ENCODE measurements at places on chromosomes 2 and 18.

DNA sequence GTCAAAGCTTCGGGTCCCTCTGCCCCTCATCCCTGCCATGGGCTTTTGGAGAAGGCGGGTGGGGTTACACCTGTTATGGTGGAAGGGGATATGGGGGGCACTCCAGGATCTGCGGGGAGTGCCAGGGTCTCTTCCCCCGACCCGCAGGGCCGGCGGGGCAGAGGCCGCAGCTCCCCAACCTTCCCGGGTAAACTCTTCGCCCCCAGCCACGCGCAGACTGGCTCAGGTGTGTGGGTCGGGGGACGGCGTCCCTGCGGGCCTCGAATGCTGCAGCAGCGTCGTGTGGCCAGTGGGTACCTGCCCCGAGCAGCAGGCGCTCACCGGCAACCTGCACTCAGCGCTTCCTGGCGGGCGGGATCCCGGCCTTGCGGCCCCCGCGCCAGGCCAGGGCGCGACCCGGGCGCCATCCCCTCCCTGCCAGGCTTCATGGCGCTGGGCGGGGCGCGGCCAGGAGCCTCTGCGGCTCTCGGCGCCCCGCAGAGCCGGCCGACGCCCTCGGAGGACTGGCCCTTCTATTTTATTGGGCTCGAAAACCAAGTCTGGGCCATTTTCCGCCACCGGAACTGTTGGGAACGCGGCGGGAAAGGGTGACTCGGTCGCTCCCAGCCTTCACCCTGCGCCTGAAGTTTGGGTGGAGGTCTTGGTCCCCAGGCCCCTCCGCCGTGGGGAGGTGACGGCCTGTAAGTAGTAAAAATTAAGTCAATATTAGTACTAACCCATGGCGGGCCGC is 4.5 kb downstream of the GBX2 start:
- no peak for DNase-seq

GRCh38 chr2:85908506-85908905 is 19.7 kb upstream of the ST3GAL5 start:
- no peak for DNase-seq

DNA sequence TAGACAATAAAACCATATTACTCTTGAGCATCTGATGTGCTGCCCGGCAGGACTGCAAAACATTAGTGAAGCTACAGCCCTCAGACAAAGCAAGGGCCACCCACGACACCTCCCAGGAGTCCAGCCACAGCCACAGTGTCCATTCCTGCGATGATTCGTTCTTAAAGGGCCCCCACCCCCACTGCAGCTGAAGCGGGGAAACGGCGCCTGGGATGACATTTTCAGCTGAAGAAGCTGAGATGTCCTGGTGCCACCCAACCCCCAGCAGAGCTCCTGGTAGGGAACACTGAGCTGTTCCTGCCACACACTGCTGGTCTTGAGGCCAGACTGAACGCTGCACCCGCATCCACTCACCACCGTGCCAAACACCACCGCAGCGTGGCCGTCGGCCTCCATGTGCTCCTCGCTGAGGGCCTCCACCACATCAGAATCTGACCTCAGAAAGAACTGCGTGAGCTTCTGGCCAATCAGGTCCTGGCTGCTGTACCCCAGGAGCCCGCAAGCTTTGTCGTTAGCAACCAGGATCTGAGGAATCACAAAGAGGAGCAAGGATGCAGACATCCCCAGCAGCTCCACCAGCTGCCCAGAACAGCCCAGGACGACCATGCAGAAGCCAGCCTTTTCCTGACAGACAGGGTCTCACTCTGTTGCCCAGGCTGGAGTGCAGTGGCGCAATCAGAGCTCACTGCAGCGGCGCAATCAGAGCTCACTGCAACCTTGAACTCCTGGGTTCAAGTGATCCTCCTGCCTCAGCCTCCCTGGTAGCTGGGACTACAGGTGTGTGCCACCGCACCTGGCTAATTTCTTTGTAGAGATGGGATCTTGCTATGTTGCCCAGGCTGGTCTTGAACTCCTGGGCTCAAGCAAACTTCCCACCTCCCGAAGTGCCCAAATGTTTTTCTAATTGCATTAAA is 9.5 kb downstream of the PASK start:
- no peak for DNase-seq

- DNase-seq, result no peak
These were observed 185.4 kb upstream of the NCKAP5 start for GRCh38 chr2:133753665-133754064.

GRCh38 chr2:70141902-70142589 is 48.8 kb downstream of the C2orf42 start:
- no peak for DNase-seq

All from activated T-helper 9 cell treated with anti-CD3 and anti-CD28 coated beads, Interleukin-2, amount 50 U/mL, for 16 hours (primary cell).